Omental fat pad (tissue), 4 donors: ENCODE measurements at places on chromosomes 16 and 17.

- DNase-seq: no peak
Measured at GRCh38 chr16:83813823-83814658, 6.3 kb downstream of the HSBP1 start.

GRCh38 chr17:13592427-13592826, 9.3 kb downstream of the HS3ST3A1 start:
- no peak for DNase-seq

GRCh38 chr16:11036868-11037410, 92.6 kb downstream of the CLEC16A start:
- no peak for DNase-seq

GRCh38 chr16:65392806-65393565, 271.1 kb upstream of the CDH11 start:
- no peak for DNase-seq

DNA sequence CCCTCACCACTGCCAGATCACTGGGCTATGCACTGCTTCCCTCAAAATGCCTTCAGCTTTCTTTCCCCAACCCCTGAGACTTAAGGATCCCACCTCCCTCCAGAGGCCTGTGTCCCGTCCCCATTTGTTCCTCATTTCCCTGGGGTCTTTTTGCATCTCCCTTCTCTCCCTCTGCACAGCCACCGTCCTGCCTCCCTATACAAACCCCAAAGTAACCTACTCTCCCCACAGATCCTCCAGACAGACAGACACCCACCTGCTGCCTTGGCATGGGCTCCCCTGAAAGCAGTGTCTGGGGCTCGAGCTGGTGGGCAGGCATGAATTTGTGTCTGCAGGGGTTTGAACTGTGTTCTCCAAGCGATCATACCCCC, 69.4 kb upstream of the TNRC6C start:
- no peak for DNase-seq

DNA sequence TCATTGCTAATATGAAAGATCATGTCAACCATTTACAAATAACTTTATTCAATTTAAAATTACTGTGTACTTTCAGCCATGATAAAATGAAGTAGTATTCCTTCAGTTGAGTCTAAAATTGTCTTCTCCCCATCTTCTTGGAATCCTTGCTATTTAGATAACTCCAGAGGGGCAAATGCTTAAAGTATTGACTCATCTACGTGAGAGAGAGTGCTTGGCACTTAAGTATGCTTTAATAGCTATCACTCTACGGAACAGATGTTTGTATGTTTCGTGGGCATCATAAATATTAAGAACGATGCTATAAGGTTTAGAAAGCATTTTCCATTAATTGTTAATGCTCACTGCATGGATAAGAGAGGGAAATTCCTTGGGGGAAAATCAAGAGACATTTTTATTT, 69.3 kb upstream of the MED13 start:
- DNase-seq: no peak

GRCh38 chr16:81719993-81720392, 59.1 kb upstream of the PLCG2 start:
- DNase-seq: no peak

DNA sequence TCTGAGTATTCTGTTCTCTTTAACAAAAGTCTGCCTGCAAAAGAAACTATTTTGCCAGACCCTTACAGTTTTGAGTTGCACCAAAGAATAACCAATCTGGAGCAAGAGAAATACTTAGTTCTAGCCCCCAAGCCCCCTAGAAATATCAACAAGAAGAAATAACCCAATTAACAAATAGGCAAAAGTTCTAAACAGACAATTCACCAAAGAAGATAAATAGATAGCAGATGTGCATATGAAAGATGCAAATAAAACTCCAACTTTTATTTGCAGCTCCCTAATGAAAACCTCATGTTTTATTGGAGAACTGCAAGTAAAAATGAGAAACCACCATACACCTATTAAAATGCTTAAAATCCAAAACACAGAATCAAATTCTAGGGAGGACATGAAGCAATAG, 1308.0 kb downstream of the CDH11 start:
- no peak for DNase-seq

GRCh38 chr16:46923513-46924295, 39.5 kb downstream of the GPT2 start:
- DNase-seq: no peak

GRCh38 chr16:73886426-73886825, 410.2 kb upstream of the PSMD7 start:
- no peak for DNase-seq

DNA sequence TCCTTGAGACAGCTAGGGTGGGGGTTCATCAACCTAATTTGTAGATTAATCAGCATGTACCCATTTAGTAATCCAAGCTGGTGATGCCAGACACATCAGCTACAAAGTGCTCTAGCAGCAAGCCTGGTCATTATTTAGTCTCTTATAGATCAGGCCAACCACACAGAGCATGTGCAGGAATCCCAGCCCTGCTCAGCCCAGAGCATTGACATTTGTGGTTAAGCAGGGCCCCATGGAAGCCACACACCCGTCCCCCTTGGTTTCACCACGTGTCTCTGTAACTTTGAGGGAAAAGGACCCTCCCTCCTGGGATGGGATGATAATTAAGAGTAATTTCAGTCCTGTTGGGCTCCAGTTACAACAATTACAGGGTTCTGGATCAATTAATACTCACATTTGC, 268.8 kb upstream of the RPL38 start:
- DNase-seq: no peak

GRCh38 chr17:78890498-78890897, 12.5 kb downstream of the CEP295NL start:
- no peak for DNase-seq

DNA sequence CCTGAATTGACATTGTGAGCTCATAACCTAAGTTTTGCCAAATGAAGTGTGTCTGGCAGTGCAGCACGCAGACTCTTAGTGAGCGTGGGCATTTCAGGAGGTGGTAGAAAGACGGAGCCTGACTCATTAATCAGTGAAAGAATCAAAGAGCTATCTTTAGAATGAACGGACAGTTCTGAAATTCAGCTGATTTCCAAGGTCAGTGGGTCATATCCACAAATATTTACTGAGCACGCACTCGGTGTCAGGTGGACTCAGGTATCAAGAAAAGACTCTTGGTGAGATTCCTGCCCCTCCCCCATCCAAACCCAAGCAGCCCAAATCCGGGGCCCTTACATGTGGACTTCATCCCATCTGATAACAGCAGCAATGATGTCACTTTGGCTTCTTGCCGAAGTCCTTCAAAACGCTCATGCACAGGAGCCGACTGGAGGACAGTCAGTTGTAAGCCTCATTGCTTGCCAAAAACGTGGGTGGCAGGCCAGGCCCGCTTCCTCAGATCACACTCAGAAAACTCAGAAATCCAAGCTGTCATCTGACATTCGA, 185.8 kb downstream of the HS3ST3A1 start:
- no peak for DNase-seq

DNA sequence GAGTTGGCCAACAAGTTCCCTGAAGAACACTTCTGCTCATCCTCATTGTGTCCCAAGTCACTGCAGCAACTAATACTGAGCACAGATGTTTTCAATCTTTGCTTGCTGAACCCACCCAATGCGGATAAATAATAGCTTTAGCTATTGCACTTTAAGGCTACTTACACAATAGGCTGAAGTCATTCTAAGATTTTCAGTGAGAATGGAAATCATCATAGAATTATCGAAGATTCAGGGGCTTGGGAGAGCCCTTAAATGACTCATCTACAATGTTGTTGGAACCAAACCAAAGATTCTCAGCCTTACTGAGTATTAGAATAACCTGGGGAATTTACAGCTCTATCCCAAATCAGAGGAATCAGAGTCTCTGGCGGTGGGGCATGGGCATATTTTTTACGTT, 51.2 kb downstream of the SYCE1L start:
- no peak for DNase-seq

- no peak for DNase-seq
Measured at GRCh38 chr16:15701975-15702970, 52.2 kb downstream of the NDE1 start.

GRCh38 chr17:81251709-81252301, 12.7 kb downstream of the NDUFAF8 start:
- no peak for DNase-seq

DNA sequence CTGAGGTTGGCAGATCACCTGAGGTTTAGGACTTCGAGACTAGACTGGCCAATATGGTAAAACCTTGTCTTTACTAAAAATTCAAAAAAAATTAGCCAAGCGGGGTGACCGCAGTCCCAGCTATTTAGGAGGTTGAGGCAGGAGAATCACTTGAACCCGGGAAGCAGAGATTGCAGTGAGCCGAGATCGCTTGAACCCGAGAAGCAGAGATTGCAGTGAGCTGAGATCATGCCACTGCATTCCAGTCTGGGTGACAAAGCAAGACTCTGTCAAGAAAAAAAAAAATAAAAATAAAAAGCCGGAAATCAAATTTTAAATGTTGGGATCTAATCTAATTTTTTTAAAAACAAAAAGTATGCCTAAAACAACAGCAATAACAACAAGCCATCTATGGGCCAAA, 56.3 kb downstream of the ABCC1 start:
- no peak for DNase-seq

DNA sequence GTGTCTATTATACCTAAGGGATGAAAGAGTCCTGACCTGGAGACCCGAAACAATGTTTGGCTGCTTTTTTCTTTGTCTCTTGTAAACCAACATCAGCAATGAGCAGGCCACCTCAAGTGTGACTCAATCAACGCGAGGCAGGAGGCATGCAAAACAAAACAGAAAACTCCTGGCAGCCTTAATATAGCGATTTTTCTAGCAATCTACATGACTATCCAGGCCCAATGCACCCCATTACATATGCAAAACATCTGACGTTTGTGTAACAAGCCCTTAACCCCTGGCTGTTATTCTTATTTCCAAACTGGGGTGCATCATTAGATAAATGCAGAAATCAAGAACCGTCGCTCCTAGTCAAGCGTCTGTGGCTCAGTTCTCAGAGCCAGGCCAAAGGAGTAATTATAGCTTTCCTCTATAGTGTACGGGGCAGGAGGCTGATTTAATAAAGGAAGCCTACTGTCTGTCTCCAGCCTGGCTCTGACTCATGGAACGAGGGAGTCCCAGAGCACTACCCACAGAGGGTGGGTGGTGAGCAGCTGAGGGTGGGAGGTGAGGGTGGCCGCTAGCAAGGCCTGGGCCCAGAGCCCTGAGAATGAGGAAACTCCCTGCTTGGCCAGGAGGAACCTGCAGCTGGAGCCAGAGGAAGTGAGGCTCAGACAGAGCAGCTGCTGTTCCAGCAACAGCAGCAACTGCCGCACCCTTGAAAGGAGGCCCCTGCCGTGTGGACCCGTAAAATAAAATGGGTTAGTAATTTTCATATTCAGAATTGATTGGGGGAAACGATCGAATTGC, 43.9 kb downstream of the CHD9 start:
- DNase-seq: peak; percentile 51

GRCh38 chr16:85146532-85146797, 34.2 kb upstream of the CIBAR2 start:
- DNase-seq: no peak

DNA sequence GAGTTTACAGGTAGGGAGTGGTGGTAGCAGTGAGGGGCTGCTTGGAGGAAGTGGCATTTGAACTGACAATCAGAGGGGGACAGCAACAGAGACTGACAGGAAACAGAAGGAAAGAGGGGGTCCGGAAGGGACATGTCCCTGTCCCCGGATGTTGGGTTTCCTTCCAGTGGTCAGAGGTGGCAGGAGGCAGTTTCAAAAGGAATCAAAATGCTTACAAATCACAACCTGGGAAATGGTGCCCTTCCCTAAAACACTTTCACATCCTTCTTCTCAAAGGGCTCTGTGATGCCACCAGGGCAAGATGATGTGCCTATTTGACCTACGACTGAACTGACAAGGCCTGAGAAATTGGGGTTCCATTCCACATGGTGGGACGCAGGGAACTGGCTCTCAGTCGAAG, 19.7 kb downstream of the ADGRG1 start:
- DNase-seq: no peak

- no peak for DNase-seq
Measured at GRCh38 chr17:10807704-10808128, 3.8 kb upstream of the TMEM238L start.

DNA sequence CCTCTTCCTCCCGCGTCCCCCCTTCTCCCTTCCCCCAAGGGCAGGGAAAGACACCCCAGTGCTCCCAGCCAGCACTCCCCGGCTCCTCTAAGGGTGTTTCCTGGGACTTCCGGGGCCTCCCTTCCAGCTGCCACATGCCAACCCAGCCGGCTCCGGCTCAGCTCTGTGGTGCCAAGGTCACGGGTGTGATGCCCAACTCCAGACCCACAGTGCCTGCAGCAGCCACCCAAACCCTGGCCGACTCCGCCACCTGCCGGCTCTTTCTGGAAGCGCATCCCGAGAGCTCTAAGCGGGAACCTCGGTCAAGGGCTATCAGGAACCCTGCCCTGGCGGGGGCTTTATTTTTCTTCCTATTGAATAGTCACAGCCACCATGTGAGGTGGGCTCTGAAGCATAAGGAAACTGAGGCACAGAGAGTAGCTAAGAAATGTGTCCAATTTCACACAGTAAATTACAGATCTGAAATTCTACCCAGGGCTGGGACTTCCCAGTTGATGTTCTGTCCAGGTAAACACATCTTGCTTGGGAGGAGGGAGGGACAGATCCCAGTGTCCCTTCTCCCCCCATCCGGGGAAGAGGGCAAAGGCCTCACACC, 3.3 kb upstream of the PPP1R1B start:
- DNase-seq: peak; percentile 87

DNA sequence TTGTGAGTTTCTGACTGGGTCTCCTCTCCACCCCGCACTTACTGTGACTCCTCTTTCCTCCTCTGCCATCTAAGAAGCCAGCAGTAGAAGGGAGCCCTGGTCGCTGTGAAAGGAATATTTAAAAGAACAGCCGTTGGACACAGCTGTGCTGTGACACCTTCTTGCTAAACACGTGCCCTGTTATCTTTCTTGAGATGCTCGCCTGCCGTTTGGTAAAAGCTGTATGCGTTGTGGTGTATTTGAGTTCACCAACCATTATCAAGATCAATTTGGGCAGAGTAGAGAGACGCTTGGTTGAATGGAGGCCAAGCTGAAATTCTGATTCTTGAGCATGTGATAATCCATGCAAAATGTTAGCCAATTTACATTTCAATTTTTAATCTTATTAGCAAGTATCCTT, 3.8 kb downstream of the GID4 start:
- DNase-seq: no peak
